NCI-H460 (cell line): ENCODE measurements at places on chromosomes 7 and 10.

GRCh38 chr10:110457851-110458250 lies 39.9 kb upstream of the DUSP5 start:
- no peak for DNase-seq

GRCh38 chr7:131111081-131111576 lies 216.5 kb upstream of the MKLN1 start:
- DNase-seq = peak; percentile 87

DNA sequence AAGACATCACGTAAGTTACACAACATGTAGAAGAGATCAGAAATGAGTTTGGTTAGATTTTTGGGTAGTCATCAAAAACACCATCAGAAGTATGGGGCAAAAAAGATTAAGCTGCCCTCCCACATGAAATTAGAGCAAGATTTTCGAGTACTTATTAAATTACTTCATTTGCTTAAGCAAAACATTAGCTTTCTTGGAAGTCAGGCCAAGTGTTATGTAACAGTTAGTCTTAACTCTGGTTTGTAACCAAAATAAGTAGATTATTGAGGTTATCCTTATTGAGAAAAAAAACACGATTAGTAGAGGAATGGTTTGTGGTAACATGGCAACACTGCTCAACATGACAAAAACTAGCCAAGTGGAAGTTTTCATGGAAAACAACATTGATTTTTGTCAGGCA lies 37.9 kb downstream of the HBP1 start:
- no peak for DNase-seq

DNA sequence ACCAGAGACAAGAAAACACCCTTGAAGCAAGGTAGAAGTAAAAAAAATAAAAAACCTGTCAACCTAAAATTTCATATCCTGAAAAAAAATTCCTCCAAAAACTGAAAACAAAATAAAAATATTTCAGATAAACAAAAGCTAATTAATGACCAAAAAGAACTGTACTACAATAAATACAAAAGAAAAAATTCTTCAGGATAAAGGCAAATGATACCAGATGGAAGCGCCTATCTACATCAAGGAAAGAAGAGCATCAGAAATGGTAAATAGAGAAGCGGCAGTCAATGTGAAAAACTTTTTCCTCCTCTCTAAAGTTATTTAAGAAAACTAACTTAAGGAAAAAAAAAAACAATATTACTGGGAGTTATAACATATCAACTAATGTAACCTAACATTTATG lies 79.8 kb downstream of the RSU1 start:
- no peak for DNase-seq

DNA sequence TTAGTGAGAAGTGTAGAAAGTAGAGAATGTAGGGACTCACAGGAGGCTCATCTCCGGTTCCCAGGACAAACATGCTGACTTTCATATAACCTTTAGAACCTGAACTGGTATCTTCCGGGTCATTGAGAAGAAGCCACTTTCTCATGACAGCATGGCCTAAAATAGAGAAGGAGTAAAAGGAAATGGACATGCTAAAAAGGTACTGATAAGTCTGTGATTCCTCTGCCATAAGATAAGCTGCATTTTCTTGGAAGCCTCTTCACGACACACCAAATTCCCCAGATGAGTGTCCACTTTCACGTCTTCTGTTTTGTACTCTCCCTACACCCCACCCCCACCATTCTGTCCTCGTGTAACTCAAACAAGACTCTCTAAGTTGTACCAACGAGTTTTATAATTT lies 79.9 kb downstream of the MYOF start:
- no peak for DNase-seq

- no peak for DNase-seq
Measured at GRCh38 chr7:2164646-2165045, 68.1 kb downstream of the MAD1L1 start.

- no peak for DNase-seq
Measured at GRCh38 chr7:65444899-65445823, 71.5 kb downstream of the ZNF92 start.

DNA sequence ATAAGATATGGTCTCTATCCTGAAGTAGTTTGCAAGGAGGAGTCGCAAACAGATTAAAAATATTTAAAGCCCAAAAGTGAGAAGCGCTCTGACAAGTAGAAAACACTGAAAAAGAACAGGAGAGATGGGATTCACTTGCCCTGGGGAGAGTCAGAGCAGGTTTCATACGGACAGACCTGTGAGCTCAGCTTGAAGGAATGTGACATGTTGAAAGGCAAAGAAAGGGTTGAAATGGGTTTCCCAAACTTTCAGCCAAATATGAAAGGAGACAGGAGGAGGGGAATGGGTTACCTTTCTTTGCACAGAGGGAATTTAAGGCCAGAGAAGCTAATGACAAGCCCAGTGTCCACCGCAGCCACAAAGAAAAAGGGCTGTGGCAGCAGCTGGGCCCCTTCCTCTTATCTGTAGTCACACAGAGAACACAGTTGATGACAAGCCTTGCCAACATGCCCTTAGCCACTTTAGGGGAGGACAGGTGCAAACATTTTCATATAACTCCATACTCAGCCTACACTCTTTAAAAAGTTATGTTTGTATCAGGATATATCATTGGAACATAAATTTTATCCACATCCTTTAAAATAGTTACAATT lies 14.9 kb downstream of the HOXA1 start:
- DNase-seq = peak; percentile 11

GRCh38 chr7:149248777-149249176 lies 9.3 kb downstream of the ZNF212 start:
- no peak for DNase-seq

DNA sequence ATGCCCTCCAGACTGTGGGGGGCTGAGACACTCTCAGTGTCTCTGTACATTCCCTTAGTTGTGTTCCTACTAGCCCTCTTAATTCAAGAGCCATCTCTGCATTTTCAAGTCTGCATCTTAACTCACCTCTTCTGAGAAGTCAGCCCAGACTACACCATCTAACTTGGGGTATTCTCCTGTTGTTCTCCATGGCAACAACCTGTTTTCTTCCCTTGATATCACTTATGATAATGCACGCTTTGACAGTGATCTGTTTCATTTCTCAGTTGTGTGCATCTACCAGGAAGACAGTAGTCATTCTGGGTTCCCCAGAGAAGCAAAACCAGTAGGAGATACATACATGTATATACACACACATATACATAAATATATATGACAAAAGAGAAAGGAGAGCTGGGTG lies 707.3 kb upstream of the IGFBP3 start:
- no peak for DNase-seq

GRCh38 chr10:103481974-103482531 lies 3.0 kb upstream of the CALHM3 start:
- DNase-seq = peak; percentile 73

DNA sequence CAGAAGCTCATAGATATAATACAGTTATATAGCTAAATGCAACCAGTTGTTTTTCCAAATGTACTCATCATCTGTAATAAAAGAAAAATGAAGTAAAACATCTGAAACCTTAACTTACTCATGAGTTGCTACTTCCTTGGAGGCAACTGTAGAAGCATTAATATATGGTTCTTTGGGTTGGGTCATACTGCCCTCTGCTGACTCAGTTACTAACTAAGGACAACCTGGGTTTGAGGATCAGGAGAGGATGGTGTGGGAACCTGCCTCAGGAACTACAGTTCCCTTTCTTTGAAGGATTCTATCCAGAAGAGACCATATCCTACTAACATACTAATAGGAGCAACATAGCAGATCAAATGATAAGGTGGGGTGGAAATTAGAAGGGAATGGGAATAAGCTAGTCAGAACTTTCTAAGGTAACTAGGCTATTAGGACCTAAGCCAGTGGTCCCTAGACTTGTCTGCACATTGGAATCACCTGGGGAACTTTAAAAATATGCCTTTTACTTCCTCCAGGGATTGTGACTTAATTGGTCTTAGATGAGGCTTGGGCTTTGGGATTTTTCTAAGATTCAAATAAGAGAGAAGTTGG lies 20.7 kb downstream of the COX15 start:
- DNase-seq = peak; percentile 71

DNA sequence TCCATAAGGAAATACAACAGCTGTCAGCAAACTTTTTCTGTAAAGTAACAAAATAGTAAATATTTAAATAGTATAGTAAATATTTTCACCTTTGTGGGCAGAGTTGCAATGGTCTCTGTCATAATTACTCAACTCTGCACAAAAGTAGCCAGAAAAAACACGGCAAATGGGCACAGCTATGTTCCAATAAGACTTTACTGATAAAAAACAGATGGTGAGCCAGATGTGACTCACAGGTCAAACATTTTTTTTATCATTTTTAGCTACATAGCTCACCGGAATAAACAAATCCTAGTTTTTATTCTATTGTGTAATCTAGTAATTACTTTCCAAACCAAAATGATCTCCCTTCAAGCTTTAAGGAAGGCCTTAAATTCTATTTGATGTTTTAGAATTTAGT lies 55.3 kb downstream of the NCAPG2 start:
- DNase-seq = peak; percentile 62

GRCh38 chr10:17547060-17547459 lies 70.1 kb downstream of the HACD1 start:
- DNase-seq = no peak

DNA sequence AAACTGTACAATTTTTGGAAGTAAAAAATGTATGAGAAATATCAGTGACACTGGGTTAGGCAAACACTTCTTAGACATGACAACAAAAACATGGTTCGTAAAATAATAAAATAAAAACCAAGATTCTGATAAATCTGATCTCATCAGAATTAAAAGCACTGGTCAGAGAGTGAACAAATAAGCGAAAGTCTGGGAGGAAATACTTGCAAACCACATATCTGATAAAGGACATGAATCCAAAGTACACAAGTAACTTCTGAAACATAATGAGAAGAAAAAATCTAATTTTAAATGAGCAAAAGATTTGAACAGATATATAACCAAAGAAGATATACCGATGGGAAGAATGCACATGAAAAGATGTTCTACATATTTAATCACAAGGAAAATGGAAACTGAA lies 91.5 kb downstream of the RTKN2 start:
- DNase-seq = no peak

DNA sequence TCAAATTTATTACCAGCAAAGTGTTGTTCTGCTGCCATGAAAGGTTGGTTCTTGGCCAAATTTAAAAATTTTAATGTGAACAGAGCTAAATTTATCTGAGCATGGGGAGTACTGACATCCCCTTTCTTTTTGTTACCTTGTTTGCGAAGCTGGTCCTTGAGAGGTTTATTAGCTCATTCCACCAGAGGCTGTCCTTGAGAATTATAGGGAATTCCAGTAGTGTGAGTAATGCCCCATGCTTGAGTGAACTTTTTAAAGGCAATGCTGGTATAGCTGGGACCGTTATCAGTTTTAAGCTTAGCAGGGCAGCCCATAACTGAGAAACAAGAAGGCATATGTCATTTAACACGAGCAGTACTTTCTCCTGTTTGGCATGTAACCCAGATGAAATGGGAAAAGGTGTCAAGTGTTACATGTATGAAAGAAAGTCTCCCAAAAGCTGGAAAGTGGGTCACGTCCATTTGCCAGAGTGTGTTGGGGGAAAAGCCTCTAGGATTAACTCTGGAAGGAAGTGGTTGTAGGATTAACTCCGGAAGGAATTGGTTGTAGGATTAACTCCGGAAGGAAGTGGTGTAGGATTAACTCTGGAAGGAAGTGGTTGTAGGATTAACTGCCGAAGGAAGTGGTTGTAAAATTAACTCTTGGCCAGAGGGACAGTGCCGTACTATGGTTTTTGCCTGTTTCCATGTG lies 37.3 kb upstream of the AKR1C2 start:
- DNase-seq = no peak

DNA sequence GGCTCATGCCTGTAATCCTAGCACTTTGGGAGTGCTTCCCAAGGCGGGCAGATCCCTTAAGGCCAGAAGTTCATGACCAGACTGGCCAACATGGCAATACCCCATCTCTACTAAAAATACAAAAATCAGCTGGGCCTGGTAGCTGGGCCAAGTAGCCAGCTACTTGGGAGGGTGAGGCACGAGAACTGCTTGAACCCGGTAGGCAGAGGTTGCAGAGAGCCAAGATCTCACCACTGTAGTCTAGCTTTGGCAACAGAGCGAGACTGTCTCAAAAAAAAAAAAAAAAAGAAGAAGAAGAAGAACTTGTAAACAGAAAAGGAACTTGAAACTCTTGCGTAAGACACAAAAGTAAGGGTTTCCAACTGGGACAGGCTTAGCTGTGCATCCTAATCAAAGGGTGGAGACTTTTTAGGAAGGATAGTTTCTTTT lies 5.6 kb upstream of the IFIT2 start:
- DNase-seq = no peak

DNA sequence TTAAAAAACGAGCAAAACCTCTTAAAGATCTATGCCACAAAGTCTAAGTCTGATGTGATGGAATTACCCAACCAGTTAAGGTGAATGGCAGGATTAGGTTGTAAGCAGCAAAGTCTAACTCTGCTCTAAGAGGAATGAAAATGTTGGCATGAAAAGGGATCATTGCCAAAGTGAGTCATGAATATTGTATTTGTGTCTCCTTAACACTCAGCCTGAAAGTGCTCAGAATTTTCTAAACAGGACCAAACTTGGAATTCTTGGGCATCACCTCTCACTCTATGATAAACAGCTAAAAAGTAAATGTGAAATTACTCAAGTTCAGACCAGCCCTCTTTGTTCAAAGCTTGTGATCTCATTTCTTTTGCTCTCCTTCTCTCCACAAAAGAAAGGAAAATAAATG lies 27.0 kb downstream of the PPP1R3A start:
- DNase-seq = no peak

- no peak for DNase-seq
Measured at GRCh38 chr7:116576350-116577319, 51.8 kb downstream of the CAV1 start.

DNA sequence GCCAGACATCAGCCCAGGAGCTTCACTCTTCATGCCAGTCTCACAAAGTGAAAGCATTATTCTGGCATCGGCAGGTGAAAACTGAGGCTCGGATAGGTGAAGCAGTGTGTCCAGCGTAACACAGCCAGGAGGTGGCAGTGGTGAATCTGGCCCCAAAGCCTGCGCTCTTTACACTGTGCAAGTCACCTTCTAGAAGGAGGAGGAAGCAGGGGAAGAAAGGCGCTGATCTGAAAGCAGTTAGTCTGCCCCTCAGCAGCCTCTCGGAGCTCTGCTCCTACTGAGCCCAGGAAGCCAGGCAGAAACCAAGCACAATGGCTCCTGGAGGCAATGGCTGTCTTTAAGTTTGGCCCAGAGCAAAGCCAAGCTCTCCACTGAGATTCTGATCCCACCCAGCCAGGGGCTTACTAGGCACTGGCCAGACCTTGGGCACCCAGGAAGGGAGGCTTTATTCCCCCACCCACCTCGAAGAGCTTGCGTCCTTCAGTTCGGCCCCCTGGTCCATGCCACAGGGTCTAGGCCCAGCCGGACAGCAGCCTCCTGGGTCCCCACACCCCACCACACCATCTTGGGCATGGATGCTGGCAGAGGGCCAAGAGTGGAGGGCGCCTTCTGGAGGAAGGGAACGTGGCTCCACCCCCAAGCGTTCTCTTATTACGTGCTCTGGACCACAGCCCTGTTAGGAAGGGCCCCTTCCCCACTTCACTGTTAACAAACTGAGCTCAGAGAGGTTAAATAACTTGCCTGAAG lies 104.5 kb downstream of the GRID1 start:
- DNase-seq = peak; percentile 14

DNA sequence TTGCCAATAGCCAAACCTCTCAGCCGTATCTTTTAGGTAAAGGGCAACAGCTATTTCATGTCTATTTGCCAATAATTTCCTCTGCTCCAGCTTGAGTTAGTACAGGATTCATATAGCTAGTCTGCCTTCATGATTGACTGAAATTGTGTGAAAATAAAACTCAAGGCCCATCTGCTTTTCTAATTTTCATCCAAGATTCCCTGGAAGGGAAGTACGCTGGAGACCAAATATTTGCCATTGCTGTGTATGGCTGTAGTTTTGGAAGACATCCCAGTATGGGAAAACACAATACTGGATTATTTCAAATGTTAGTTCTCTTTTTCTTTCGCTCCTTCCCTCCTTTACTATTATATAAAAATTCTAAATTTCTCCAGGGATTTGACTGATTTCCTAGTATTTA lies 652.4 kb downstream of the CNTNAP2 start:
- DNase-seq = no peak
